ENCODE measurements at places on chromosomes 1 and 21. TPM values are rescaled to one million over a fixed set of nuclear protein-coding genes. Genes with fewer than 3 reads are reported as not detected.

DNA sequence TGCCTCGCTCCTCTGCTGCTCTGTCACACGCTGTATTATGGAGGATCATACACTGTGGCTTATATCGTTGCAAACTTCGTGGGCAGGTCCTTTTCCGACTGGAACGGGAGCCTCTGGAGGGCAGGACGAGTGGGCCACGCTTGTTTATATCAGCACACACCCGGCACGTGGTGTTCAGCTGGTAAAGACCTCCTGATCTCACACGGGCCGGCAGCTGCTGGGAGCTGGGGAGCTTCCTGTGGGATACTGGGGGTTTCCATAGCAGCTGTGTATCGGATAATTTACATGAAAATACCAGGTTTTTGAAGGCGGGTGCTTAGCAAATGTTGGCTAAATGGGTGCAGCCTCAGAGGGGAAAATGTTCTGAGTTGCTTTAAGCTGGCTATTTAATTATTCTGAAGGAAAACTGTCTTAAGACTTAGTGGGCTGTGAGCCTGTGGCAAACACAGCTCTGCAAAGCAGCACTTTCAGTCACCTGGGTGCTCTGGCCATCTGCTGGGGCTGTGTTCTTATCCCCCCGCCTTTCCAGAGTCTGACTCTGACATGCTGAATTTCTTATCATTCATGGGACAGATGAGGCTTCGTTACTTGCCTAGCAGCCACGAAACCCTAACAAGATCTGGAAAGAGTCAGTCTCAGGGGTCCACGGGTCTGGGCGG, 103.6 kb upstream of the GCLM start:
- no peak for DNase-seq

DNA sequence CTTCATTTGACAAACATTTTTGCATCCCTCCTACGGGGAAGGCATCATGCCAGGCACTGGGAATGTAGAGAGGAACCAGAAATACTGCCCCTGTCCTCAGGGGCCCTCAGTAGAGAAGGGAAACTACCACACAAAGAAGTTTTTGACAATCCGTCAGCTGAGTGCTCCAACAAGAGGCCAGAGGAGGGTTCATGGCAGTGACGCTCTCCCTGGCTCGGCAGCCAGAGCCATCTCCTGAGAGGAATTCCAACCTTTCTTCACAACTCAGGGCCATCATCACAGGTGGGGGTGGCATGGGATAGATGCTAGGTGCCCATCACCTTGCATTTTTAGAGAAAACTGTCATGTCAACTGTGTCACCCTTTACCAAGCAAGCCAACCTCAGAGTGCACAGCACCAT, 154.1 kb downstream of the HIVEP3 start:
- no peak for DNase-seq

CRYAA gene
- total RNA-seq, result not detected

DNA sequence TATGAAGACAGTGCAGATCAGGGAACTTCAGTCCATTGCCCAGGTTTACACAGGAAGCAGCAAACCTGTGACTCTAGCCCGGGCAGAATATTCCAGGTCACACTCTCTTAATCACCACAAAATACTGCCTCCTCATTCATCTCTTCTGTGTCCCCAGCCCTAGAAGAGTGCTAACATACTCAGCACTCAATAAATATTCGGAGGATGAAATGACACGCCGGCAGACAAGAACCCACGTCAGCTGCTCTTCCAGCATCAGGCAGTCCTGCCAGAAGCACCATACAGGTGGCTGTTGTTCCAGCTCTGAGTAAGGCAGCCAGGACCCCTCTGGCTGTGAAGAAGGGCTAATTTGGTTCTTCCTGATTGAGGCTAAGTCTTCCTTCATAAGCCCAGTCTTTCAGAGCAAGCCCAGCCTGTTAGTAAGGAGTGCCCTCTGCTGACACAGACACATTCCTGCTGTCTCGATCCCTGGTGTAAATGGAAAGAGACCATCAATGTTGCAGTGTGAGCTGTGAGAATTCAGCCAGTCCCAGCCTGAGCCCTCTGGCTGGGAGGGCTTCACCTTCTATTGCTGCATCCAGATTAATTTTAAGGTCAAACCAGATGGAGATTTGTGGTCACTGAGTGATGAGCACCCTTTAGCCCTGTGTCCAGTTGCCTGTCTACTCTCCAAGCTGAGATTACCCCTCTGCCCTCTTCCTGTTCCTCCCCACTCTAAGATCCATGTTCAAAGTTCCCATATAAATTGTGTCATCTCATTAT, 45.0 kb upstream of the KIRREL1 start:
- no peak for DNase-seq

RAB25 gene
- not detected for total RNA-seq

GRCh38 chr1:221693087-221693486, 48.8 kb downstream of the DUSP10 start:
- DNase-seq, result no peak

GRCh38 chr1:192904438-192904895, 95.6 kb downstream of the RGS2 start:
- DNase-seq, result no peak

LCE1C gene
- total RNA-seq, result not detected

DNA sequence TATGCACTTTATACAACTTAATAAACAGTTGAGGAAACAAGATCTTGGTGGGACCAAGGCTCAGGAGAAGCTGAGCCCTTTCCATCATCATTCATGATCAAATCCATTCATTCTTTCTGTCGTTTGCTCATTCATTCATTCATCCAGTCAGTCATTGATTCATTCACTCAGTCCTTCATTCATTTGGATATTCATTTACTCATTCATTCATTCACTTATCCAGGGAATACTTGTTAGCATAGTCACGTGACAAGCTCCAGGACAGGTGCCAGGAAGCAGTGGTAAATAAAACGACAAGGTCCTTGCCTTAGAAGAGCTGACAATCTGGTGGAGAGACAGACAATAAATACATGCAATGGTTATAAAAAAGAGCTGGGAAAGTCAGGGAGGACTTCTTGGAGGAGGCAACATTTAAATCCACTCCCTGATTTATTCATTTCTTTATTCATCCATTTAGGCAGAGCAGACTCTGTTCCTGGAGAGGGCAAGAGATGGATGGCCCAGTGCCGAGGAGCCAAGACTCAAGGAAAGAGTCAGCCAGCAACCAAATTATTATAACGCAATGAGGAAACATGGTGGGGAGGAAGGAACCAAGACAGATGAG, 74.1 kb upstream of the CASZ1 start:
- DNase-seq, result no peak

- no peak for DNase-seq
Measured at GRCh38 chr1:197178998-197179397, 32.5 kb upstream of the ASPM start.

DNA sequence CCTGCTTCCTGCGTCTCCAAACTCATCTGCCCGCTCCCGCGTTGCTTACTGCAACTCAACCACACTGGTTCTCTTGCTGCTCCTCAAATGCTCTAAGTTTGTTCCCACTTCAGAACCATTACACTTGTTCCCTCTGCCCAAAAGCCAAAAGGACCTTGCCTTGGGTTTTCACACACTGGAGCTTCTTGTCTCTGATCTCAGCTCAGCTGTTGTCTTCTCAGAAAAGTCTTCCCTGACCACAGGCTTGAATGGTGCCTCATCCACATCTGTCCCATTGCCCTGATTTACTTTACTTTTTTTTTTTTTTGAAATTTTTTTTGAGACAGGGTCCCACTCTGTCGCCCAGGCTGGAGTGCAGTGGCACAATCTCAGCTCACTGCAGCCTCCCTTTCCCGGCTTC, 44.3 kb upstream of the SYT14 start:
- DNase-seq, result no peak

DNA sequence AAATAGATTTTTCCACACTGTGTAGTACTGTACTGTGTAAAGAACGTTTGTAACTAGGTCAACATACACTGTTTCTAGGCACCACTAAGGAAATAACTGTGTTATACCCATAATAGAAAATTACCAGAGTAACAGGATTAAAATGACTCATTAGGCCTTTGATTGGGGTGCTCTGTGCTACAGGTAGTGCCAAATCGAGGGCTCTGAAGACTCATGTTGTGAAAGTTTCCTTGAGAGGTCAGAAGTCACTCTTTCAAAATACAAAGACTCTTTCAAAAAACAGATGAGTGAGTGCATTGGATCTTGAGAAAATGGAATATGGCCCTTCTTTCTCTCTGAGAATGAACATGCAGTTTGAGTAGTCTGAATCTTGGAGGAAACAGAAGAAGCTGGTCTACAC, 143.0 kb downstream of the MRPL39 start:
- no peak for DNase-seq

- DNase-seq, result no peak
Measured at GRCh38 chr1:181936269-181936668, 125.2 kb downstream of the ZNF648 start.

S100B gene
- total RNA-seq, result 8.7 TPM

DNA sequence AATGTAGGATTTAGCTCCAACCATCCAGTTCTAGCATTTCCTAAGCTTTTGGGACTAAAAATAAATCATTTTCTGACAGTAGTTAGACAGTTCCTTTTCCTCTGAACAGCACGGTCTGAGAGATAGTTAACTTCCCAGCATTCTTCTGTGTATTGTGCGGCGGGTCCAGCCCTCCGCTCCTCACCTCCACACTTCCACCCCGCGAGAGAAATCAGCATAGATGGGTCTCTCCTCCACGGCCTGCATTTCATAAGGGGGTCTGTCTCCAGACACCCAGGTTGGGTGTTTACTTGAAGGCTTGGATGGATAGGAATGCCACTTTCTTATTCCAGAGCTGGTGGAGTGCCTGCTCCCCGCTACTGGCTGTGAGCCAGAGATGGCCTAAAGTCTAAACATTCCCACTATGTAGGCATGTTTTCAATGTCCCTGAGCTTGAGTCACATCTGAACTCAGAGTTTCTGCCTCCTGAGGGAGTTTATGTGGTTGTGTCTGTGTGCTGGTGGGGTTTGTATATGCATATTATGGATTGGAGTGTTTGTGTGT, 38.0 kb upstream of the PPP2R5A start:
- no peak for DNase-seq

PCBP3 gene
- 15.0 TPM for total RNA-seq

MARK1 gene
- total RNA-seq, result 13.5 TPM

CFHR5 gene
- total RNA-seq, result not detected

- DNase-seq, result no peak
Measured at GRCh38 chr1:36849956-36850355, 184.4 kb downstream of the GRIK3 start.

DNA sequence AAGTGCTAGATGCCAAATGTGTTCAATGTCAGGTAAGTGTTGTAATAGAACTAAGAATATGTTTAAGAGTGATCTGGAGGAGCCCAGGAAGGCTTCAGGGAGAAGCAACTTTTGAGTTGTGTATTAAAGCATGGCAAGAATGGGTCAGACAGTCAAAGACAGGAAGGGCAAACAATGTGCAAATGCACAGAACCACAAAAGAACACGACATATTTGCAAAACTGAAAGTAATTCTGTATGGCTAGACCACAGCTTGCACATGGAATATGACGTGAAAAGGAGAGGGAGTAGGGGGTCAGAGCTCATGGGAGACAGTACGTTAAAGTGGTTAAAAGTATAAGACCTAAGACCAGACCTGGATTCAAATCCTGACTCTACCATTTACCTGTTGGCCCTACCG, 7.1 kb upstream of the SORT1 start:
- no peak for DNase-seq

DNA sequence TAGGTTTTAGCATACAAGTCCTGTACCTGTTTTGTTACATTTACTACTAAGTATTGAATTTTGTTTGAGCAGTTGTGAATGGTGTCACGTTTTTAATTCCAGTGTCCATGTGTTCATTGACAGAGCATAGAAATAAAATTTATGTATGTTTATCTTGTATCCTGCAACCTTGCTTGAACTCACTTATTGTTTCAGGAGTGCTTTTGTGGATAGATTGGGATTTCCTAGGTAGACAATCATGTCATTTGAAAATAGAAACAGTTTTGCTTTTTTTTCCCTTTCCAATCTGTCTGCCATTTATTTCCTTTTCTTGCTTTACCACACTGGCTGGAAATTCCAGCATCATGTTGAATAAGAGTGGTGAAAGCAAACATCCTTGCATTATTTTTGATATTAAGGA, 15.0 kb upstream of the ABCG1 start:
- no peak for DNase-seq
